Left lobe of liver (tissue), 2 donors: ENCODE measurements at places on chromosomes 2 and 18.

DNA sequence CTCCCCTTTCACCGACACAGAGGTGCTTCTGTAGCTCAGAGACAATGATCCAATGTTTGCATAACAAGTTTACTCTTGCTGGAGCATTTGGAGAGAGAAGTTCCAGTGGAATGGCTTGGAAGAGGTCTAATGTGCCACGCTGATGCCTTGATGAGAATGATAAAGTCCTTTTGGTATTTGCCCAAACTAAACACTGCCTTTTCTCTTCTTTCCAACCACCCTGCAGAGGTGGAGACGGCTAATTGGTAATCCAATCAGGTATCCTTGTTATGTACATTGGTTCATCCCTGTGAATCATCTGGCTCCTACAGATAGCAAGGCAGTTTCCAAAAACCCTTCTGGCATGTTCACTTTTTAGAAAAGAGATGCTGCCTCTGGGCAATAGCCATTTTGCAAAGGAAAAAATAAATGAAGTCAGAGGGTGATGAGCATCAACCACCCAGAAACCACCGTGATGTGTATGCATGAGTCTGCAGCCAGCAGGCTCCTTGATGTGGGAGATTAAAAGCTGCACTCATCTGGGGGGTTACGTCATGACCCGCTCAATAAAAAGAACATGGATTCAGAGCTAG lies 40.6 kb downstream of the KIAA2012 start:
- peak; percentile 50 for DNase-seq

DNA sequence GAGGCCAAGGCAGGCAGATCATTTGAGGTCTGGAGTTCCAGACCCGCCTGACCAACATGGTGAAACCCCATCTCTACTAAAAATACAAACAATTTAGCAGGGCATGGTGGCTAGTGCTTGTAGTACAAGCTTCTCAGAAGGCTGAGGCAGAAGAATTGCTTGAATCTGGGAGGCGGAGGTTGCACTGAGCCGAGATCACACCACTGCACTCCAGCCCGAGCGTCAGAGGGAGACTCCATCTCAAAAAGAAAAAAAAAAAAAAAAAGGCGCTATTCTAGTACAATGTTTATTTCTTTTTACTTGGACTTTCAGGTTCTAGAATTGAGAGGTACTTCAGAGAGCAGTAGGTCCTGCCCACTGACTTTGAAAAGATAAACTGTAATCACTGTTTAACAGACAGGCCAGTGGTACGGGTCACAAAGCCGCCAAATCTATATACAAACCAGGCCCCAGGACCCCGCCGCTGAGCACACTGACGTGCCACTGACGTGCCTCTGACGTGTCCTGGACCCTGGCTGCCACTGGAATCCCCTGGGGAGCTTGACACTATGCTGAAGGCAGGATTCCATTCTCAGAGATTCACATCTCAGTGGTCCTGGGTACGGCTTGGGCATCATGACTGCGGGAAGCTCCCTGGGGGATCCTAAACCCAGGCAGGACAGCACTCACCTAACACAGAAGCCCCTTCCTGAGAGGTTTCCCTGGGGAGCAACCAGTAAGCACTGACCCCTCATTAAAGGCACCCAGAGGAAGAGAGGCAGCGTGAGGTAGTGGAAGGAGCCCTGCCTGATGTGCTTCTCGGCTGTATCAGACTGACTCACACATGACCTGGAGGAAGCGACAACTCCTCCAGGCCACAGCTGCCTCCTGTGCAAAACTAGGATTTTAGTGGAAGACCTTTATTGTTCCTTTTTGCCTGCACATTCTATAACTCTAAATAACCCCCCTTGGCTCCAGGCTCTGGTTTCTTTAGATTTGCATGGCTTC lies 197.8 kb upstream of the MEIS1 start:
- DNase-seq, result no peak

DNA sequence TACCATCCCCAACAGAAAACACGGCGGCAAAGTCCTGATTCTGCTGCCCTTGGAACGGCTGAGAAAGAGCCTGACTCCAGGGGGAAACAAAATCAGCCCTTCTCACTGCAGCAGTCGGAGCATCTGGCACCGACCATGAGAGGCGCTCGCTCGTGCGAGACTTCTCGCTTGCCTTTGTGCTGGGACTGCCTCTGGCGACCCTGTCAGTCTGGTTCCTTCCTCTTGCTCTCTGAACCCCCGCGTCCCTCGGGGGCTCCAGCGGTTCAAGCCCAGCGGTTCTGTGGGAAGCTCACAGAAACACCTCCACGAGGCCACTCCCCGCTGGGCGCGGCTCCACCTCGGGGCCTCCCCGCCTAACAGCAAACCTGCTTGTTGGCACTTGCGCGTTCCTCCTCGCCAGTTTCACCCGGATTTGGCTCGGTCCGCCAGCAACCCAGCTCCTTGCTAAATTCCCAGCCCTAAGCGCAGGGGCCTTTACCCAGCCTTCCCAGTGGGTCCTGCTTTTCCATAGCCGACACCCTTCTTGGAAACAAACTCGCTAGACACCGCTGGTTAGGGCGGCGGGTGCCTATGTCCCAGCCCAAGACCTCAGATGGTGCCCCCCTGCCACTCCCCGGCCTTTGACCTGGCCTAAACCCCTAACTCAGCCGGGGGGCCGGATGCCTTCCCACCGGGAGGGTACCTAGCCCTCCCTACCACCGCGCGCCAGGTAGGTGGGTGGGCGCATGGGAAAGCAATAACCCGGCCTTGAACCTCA lies 2.2 kb downstream of the RND3 start:
- DNase-seq, result peak; percentile 91

DNA sequence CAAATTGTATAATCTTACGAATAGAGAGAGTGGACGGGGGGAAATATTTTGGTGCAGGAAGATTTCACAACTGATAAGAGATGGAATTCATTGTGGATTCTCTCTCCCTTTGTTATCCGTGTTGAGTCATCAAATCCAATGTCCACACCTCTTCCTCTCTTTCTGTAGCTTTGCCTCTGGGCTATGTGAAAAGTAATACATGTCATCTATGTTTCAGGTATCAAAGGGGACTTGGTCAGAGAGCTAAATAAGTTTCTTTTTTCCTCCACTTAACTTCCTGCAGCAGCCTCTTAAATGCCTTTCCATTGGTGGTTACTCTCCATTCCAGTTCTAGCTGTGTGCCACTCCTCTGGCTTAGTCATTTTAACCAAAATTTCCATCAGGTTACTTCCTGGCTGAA lies 169.3 kb upstream of the NXPH2 start:
- DNase-seq, result no peak

- DNase-seq, result no peak
These were observed 15.9 kb downstream of the CPO start for GRCh38 chr2:206955253-206955652.

DNA sequence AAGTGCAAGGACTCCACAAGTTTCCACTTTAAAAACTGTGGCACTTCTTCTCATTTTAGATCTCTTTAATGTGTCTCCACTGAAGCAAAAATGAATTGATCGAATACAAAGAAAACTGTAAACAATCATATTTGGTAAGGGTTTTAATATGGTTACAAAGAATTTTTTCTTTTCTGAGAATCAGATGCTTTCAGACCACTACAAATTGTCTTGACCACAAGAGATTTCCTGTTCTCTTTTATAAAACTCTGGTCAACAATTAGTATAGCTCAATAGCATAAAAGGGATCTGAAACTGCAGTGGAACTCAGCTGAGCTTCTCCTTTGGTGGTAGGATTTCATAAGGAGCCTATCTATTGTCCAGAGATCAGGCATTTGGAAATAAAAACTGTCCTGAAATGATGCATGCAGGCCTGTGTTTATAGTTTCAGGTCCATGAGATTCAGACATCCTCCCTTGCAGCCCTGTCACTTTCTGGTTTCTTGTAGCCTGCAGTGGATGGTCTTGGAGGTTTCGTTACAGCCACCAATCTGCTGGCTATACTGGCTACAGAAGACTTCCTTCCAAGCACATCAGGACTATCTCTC lies 120.0 kb downstream of the DOCK10 start:
- no peak for DNase-seq

GRCh38 chr18:8303151-8303755 lies 306.0 kb upstream of the RAB12 start:
- no peak for DNase-seq

GRCh38 chr2:69013840-69014821 lies 1.2 kb downstream of the ANTXR1 start:
- DNase-seq, result no peak

DNA sequence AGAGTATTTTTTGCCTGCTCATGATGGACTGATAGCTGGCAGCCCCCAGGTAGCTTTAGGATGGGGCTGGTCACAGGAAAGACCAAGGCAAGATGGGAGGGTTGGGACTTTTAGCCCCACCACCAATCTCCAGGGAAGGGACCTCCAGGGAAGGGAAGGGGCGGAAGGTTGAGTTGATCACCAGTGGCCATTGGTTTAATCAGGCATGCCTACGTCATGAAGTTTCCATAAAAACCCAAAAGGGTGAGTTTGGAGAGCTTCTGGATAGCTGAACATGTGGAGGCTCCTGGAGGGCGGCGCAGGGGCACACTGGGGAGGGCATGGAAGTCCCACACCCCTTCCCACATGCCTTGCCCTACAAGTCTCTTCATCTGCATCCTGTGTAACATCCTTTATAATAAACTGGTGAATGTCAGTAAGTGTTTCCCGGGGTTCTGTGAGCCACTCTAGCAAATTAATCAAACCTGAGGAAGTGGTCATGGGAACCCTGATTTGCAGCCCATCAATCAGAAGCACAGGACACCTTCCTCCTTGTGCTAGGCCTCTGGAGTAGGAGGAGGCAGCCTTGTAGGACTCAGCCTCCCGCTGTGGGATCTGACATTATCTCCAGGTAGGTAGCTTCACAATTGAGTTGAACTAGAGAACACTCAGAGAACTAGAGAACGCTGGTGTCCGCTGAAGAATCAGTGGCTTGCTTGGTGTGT lies 30.3 kb downstream of the RAB31 start:
- no peak for DNase-seq

DNA sequence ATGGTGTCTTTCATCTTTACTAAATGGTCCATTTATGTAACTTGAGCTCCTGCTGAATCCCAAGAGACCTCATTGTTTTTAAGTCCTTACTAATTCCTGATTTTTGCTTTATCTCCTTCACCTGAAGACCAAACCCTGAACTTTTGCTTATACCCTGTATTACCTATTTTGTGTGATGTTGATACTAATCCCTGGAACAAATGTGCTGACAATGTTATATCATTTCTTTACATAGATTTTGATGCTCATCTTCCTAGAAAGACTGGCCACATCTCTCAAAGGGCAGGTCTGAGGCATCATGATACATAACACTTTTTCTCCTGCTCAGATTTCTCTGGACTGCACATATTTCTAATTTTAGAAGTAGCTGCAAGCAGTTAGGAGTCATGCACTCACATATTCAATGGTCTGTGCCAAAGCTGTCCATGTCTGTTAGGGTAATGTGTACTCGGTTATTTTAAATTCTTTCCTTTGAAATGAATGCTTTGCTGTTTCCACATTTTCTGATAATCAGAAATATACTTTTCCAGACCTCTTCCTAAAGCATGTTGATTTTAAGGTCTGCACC lies 427.9 kb upstream of the HNRNPA3 start:
- DNase-seq, result no peak

DNA sequence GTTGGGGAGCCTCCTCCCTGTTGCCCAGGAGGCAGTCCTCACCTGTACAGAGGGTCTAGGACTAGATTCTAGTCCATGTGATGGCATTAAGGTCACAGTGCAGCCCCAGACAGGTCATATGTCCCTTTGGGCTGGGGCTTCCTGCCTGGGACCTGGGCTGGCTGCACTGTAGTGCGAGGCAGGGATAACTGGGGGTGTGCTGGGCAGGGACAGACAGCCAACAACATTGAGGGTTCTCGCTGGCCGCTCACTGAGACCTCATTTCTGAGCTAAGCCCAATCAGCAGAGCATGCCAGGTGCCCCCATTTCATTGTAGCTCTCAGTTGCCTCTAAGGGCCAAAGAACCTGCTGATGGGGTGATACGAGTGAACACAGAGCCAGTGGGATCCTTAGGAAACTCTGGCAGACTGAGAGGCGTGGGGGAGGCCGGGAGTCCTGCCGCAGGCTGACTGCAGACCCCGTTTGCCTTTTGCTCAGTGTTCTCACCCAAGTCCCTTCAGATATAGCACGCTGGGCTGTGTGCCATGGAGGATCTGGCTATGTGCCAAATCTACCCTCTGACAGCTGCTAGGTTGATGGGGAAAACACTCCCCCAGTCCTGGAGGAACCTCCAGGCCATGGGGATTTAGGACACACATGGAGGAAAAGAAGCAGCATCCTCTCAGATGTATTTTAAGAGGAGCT lies 51.9 kb downstream of the DYSF start:
- DNase-seq, result no peak

DNA sequence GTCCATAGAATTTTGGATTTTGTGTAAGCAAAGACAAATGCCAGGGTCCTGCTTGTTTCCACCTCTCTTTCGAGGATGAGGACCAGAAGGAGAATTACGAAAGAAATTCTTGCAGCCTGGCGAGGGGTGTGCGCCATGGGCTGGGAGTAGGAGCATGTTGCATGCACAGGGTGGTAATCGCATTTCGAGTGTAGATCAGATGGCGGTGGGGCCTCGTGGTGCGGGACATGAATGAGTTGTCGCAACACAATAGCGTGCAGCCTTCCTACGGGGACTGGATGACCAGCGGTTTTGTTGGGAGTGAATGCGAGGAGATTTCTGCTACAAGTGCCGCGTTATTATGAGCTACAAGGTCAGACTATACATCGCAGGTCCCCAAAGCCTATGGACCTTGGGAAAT lies 4.2 kb upstream of the EN1 start:
- no peak for DNase-seq

- no peak for DNase-seq
These were observed 38.5 kb downstream of the NTSR2 start for GRCh38 chr2:11631462-11631861.

DNA sequence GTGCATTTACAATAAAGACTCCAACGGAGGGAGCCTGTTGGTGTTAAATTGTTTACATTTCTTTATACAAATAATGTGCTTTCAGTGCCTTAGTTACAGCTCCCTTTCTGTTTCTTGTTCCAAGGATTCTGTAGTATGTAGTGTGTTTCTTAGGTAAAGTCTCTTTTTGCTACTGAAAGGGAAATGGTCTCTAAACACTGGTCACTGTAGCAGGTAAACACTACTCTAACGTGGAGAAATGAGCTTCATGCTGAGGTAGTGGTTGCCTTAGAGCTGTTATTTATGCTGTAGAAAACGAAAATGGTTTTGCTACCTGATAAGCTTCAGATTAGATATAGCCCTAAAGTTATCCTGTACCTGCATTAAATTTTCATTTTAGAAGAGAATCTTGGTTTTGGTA lies 163.6 kb downstream of the CAPN13 start:
- no peak for DNase-seq

- DNase-seq, result no peak
These were observed 34.7 kb downstream of the TFPI start for GRCh38 chr2:187519419-187520120.
